ENCODE measurements at places on chromosomes 3 and 15. TPM values are rescaled to one million over a fixed set of nuclear protein-coding genes. Genes with fewer than 3 reads are reported as not detected.

DNA sequence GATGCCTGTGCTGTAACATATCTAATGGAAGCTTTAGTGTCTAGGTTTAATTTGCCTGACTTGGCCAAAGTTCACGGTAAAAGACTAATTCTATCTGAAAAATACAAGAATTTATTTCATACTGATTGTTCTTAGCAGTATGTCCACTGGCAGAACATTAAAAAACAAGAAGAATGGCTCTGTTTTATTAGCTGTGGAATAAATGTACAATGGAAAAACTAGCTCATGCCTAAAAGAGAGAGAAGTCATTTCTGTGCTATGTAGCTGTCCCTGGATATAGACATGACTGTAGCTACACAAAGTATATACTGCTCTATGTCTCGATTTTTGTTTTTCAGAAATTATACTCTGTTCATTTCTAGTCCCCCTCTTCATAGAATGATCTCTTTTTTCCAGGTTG lies 13.9 kb upstream of the VGLL3 start:
- no peak for DNase-seq

- no peak for DNase-seq
Measured at GRCh38 chr3:159482241-159482993, 506.2 kb upstream of the IL12A start.

DNA sequence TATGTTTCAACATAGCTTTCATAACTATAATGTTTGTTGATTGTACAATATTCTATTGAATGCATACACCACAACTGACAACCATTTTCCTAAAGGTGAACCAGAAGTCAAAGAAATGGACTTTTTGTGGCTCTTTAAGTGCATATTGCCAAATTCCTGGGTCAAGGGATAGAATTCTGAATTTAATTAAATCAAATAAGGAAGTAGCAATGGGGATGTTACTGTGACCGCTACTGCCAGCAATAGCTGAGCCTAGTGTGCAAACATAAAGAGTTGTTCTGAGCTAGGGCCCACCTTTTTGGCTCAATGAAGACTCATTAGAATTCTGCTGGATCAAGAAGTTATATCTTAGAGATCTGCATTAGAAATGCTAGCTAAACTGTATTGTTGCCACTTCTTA lies 17.3 kb upstream of the KBTBD8 start:
- DNase-seq, result no peak

DNA sequence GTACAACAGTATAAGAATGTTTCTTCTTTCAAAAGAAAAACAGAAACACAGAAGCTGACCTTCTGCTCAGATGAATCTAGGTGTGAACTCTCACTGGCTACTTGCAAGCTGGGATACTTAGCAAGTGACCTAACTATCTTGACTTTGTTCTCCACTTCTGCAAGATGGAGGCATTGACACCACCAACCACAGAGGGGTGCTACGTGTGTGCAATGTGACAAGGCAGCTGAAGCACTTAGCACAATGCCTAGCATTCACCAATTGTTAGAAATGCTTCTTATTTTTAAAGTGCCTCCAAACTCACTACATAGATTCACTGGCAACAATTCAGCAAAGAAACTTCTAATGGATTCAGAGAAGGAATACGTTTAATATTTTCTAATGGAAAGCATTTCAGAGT lies 331.4 kb upstream of the WNT5A start:
- no peak for DNase-seq

GRCh38 chr3:142652826-142653292 lies 56.7 kb downstream of the PLS1 start:
- no peak for DNase-seq

- no peak for DNase-seq
Measured at GRCh38 chr15:62147551-62147950, 17.5 kb downstream of the C2CD4B start.

Gene AP3B2
- 3.1 TPM for polyA plus RNA-seq

Measured in renal cortex interstitium (tissue), 15 donors.